ENCODE measurements at places on chromosomes 6 and 20.

DNA sequence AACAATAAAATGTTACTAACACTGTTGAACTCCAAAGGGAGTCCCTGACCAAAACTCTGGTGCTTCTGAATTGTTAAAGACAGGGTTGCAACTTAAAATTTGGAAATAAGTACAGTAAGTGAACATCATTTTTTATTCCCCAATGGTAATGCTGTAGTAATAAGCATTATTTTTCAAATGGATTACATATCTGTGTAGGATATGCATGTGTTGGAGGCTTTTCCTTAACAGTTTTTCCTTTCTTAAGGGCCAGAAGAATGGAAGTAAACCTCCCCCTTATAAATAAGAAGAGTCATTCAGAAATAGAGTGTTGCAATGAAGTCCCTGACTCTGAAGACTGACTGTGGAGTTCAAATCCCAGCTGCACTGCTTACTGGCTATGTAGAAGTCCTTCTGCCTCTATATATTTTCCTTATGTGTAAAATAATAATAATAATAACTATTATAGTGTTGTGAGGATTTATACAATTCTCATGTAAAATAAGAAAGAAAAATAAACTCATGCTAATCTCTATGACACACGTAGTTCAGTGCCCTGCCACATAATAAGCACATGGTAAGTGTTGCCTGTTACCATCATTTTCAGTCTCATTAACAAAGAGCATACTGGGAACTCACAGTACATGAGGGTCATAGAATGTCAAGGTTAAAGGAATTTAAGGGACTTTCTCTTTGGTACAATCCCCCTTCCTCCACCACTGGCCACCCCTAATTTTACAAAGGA lies 129.8 kb upstream of the SMLR1 start:
- DNase-seq: no peak

- DNase-seq: peak; percentile 59
Measured at GRCh38 chr6:70166088-70166958, 136.6 kb downstream of the COL9A1 start.

DNA sequence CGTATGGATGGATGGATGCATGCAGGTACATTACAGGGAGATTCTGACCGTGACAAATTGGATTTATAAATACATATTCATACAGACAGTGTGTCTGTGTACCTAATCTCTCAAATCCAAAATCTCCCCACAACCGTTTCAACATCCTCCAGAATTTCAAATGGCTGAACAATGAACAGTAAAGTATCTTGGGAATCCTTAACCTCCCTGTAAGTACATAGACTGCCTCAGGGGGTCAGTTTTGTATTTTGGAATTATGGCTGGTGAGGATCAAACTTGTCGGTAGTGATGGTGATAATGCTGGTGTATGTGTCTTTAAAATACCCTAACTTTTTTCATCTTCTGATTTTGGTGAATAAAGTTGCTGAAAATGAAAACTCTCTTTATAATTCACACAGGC lies 246.2 kb downstream of the FOXC1 start:
- no peak for DNase-seq

DNA sequence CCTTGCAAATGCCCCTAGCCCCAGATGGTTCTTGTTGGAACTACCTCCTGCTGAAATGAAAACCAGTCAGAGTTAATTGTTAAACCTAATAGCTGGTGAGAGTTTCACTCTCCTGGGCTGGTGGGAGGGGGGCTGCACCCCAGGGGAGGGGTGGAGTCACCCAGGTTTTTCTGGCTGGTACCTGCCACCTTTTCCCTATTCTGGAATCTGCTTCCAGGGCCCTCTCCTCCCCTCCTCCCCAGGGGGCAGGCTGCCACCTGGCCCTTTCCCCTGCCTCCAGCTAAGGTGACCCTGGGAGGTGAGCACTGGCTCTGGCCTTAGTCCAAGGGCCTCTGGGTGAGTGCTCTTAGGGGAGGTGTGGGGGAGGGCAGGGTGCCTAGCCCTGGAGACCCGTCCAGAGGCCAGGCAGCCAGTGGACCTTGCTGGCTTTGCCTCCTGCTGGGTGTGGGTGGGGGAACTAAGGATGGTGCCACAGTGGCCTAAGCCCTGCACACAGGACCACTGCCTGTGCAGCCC lies 48.8 kb upstream of the EPB41L1 start:
- DNase-seq: no peak

GRCh38 chr6:24859132-24859531 lies 60.4 kb upstream of the ARMH2 start:
- DNase-seq: no peak

DNA sequence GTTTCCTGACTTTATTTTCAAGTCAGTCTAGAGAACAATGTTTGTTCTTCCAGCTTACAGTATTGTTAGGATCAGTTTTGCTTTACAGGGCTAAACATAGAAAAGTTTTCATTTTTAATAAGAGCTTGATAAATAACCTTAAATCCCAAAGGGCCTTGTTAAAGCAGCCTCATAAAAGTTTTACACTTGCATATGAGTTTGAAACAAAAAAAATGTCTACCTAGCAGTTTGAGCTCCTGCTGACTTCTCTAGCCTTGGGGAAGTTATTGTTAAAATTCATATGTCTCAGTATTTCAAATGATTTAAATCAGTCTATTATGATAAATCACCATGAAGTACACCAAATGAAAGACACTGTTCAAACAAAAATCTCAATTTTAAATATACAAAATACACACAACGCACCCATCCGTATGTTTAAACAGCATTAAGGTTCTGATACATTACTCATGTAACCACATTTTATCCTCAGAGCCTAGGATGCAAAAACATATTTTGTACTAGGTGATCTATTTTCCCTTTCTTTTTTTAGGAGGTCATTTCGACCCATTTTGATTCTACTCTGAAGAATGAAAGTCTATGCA lies 87.2 kb downstream of the UBE3D start:
- DNase-seq: no peak

- no peak for DNase-seq
Measured at GRCh38 chr6:170067181-170067641, 223.7 kb downstream of the DLL1 start.

DNA sequence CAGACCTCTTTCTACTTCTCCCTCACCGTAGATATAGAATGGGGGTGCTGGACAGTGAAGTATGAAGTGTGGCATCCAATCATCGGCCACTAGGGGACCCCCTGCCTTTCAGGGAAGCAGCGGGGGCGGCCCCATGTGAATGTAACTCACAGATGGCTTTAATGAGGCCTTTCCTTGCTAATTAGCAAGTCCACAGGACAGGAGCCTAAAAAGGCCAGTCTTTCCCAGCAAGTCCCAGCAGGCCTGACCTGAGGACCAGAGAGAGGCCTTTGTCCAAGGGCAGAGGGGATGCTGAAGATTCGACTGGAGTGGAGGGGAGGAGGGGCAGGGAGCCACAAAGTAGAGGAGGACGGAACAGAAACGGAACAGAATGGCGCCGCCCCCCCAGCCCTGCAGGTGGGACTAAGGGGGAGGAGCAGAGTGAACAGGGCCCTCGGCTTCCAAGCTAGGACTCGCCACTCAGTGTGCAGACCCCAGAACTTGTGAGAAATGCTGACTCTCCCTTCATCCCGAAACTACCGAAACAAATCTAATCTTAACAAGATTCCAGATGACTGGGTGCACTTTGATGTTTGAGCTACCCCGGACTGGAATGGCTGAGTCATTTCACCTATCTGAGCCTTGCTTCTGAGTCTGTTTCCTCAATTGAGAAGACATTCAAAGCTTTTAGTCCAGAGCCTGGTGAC lies 5.8 kb downstream of the C6orf132 start:
- DNase-seq: peak; percentile 47
